ENCODE measurements at places on chromosomes 6 and 20.

- DNase-seq: no peak
Measured at GRCh38 chr6:34810936-34811632, 19.2 kb downstream of the BLTP3A start.

DNA sequence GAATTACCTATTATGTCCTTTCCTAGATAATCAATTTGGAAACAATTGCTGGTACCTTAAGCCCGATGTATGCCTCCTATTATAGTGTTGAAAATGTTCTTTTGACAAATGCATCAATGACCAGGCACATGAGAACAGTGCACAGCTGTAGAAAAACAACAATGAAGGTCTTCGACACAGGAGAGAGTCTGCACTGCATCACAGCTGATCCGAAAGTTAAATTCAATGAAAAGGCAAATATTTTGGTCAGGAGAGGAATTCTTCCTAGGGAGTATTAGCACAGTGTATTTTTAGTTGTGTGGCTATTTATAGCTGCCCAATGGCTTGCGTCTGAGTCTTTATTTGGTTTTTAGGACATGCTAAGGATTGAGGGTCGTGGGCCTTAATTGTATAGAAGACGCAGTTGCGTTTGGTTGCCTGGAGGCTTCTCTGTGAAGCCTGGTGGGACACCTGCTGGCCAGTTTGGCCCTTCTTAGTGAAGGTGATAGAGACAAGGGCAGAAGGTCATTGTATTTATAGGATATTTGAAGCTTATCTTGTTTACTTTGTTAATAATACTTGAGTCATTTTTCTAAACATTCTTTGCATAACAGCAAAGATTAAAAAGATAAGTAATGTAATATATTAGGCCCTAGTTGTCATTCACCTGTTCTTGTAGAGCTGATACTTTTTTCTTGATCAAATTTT lies 72.3 kb downstream of the CDYL start:
- DNase-seq: no peak

GRCh38 chr6:48429021-48429420 lies 318.0 kb upstream of the PTCHD4 start:
- DNase-seq: no peak

DNA sequence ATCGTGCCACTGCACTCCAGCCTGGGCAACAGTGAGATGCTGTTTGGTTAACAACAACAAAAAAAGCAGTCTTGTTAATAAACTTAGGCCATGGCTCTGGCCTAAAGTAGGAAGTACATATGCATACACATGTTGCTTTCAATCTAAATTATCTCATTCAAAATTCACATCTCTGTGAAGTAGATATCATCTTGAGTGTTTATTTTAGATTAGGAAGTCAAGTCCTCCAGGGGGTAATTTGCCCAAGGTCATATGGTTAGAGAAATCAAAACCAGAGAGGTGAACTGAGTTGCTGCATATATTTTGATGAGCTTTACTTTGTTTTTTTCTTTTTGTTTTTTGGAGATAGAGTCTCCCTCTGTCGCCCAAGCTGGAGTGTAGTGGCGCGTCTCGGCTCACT lies 52.8 kb downstream of the B4GALT5 start:
- no peak for DNase-seq

DNA sequence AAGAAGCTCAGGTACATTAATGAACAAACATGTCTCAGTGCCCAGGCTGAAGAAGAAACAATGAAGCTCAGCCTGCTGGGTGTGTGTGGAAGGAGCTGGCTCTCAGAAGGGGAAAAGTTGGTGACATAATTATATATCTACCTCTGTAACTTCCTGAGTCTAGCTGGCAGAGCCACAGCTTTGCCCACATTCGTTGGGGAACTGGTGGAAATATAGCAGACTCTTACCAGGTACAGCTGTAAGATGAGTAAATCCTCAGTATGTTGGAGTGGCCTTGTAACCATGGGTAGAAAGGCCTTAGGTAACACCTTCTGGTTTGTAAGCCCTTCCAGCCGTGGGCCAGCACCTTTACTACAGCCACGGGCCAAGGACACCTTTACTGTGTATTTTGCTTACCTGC lies 29.9 kb upstream of the PNRC1 start:
- no peak for DNase-seq

Data from stimulated activated CD8-positive, alpha-beta memory T cell treated with anti-CD3 and anti-CD28 coated beads, Interleukin-4, amount 100 ng/mL, for 4 hours (primary cell).